Stimulated activated CD8-positive, alpha-beta memory T cell treated with anti-CD3 and anti-CD28 coated beads, Interleukin-2, amount 100 ng/mL, for 1 hour (primary cell): ENCODE measurements at places on chromosomes 1 and 21.

DNA sequence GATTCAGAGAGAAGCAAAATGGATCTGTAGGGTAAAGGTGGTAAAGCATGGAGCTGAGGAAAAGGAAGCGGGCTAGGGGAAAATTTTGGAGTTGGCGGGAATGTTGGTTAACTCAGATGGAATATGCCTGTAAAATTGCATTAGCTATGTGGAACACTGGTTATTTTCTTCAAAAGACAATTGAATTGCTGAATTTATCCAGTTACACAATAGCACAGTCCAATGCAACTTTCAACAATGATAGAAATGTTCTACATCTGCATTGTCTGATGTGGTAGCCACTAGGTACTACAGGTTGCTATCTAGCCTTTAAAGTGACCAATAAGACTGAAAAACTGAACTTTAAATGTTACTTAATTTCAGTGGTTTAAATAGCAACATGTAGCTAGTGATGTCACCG, 315.2 kb downstream of the ASTN1 start:
- no peak for DNase-seq

DNA sequence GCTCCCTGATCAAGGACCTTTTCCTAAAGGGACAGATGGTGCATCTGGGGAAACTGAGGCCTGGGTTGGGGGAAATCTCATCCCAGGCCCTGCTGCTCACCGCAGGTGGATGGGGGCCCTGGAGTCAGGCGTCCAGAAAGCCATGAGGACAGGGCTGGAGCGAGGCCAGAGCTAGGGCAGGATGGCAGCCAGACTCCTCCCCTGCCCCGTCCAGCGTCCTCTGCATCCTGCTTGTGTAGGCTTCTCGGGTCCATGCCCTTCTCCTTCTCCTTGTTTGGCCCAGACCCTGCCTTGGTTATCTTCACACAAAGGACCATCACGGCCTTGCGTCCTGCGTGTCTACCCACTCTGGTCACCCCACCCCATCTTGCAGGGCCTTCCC, 43.0 kb downstream of the TRIM11 start:
- DNase-seq = no peak

- no peak for DNase-seq
Measured at GRCh38 chr21:33401630-33401992, 1.6 kb upstream of the IFNGR2 start.

- DNase-seq = no peak
Measured at GRCh38 chr1:241918879-241919278, 38.7 kb upstream of the BECN2 start.

DNA sequence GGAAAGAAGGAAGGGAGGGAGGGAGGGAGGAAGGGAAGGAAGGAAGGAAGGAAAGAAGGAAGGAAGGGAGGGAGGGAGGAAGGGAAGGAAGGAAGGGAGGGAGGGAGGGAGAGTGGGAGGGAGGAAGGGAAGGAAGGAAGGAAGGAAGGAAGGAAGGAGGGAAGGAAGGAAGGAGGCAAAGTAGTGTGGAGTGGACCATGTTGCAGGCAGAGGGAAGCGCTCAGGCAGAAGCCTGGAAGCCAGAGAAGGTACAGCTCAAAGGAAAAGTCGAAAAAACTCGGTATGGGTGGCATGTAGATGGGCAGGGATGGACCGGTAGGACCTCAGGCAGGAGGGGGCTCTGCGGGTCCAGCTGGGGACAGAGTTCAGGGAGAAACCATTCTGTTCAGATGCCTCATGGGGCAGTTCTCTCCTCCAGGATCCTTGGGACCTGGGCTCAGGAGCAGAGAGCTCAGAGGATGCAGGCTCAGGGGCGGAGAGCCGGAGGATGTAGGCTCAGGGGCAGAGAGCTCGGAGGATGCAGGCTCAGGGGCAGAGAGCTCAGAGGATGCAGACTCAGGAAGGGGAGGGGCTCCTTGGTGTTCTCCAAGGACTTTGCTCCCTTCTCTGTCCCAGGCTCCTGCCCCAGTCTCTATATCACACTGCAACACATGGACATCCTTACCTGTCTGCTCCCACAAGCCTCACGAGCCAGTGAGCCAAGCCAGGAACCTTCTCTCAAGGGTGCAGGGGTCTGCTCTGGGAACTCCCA, 13.6 kb upstream of the PADI3 start:
- DNase-seq = no peak

DNA sequence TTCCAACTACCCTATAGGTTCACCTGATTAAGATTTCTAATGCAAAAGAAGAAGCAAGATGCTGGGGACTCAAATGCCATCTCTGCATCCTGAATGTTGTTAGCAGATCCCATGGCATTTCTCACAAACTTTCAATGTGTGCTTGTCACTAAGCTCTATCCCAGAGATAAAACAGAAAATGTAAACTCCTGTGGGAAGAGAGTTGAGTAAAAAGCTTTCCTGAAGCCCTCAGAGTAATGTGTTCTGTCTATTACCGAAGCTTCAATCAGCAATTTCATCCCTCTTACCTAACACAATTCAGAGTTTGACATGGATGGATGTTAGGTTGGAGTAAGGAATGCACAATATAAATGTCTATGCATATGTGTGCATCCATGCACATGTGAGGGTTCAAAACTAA, 829.9 kb upstream of the PRMT6 start:
- DNase-seq = no peak

DNA sequence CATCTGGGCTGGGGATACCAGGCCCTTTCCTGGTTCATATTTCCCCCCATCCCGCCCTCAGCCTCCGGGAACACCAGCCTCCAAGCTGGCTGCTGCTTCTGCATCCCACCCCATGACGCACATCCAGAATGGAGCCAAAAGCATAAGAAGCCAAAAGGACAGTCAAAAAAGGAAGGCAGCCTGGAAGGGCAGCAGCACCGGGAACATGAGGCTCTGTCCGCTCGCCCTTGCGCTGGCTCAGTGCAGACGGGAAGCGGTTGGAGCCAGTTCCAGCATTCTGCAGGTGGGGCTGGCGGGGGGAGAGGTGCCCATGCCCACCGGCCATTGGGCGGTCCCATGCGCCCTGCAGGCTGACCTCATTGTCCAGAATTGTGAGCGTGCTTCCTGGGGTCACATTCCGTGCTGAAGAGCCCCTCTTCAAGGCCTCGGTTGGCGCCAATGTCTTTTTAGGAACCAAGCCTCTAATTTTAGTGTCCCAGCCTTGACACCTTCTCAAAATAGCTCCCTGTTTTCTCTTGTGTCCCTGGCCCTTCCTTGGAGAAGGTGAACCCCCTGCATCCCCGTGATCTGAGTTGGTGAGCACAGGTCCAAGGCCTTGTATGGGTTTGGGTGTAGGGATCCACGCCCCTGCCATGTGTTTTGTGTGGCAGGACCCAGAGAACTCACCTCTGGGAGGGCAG, 28.4 kb upstream of the NPPB start:
- DNase-seq = no peak

DNA sequence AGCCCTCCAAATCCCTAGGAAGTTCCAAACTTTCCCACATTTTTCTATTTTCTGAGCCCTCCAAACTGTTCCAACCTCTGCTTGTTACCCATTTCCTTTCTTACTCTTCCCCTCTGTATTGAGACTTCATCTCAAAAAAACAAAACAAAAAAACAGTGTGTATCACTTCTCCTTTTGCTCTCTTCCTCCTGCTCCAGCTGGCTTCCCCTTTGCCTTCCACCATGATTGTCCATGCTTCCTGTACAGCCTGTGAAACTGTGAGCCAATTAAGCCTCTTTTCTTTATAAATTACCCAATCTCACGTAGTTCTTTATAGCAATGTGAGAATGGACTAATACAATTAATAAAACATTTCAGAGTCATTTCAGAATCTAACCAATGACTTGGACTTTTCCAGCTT, 69.6 kb upstream of the KRTAP19-8 start:
- DNase-seq = no peak

DNA sequence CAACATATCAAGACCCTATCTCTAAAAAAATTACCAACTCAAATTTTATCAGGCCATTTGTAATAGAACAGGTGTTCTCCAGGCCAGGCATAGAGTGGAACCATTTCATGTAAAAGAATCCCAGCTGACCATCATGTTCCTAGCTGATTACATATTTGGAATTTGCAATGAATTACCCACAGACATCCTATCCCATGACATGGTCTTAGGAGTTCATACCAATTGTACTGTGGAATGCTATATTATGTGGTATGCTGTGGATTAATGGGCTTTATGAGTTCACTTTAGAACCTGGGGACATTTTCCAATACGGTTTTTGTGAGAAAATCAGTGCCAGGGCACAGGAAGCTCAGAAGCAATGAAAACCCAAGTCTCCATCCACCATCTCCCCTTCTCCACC, 110.3 kb downstream of the ZNF281 start:
- DNase-seq = no peak

- DNase-seq = no peak
Measured at GRCh38 chr1:176994931-176995596, 169.4 kb downstream of the ASTN1 start.

DNA sequence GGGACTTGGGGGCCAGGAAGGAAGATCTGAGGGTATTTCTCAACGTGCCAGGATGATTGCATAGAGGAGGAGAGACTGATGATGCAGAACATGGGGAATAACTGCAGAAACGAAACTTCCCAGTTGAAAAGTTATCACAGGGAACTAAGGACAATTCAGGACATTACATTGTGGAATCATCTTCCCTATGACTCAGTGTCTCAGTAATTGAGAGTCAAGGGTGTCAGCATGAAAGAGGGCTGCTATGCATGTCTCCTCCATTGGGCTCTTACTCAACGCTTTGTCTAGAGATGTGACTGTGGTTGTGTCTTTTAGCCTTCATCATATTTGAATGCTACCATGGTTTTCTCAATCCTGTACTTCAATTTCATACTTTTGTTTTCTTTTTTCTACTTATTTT, 48.9 kb upstream of the PTGFR start:
- no peak for DNase-seq

DNA sequence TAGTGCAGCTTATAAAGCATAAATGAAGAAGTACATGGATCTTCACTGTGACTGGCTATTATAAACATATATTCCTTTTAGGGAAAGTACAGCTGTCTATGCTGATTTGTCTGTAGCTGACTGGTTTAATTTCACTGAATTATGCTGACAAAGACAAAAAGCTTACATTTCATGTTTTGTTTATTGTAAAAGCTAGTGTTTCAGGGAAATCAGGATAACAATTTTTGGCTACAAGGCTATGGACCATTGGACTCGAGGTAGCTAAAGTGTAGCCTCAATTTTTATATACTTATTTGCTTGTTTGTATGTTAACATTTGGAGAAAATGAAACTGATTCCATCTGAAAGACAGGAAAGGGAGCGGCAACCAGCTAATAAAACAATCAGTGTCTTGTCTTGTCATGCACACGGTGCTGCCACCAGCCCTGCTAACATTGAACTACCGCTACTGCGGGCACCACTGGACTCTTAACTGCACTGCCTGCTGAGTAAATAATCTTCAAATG, 480.2 kb downstream of the COL11A1 start:
- no peak for DNase-seq

- DNase-seq = no peak
Measured at GRCh38 chr1:9835758-9836631, 12.2 kb upstream of the CLSTN1 start.

GRCh38 chr1:11214698-11215380, 25.7 kb downstream of the ANGPTL7 start:
- DNase-seq = no peak

DNA sequence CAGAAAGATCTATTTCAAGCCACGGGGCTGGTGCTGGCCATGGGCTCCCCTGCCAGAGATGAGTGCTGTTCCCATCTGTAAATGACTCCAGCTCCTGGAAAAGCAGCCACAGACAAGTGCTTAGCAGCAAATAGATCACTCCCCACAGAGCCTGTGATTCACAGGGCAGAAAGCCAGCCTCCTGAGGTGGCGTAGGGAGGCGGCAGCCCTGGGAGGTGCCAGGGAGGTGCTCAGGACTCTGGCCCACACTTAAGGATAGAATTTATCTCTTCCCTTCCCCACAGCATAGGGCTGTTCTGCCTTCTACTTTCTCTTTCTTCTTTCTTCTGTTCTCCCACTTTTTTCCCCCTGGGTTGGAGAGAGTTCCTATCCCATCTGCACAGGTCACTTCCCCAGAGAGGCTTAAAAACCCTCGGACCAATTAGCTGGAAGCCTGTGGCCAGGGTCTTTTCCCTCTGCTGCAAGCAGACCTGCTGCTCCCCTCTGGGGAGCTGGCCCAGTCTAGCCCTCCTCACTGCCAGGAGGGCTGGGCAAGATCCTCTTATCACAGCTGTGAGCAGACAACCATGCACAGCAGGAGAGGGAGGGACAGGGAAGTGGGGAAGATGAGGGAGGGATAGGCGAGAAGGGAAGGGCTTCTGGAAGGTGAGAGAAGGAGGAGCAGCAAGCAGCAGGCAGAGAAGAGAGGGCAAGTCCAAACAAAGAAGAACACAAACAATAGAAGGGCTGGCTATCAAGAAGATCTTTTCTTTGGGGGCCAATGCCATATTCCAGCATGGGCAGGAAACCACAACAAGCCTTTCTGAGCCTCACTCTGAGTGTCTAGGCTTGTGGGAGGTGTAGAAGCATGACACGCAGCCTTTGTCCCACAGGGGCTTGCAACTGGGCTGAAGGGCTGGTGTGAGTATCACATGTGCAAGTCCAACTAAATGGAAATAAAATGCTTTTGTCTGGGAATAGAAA, 41.0 kb downstream of the KCND3 start:
- DNase-seq = no peak

- no peak for DNase-seq
Measured at GRCh38 chr1:100710906-100711682, 8.4 kb upstream of the VCAM1 start.

DNA sequence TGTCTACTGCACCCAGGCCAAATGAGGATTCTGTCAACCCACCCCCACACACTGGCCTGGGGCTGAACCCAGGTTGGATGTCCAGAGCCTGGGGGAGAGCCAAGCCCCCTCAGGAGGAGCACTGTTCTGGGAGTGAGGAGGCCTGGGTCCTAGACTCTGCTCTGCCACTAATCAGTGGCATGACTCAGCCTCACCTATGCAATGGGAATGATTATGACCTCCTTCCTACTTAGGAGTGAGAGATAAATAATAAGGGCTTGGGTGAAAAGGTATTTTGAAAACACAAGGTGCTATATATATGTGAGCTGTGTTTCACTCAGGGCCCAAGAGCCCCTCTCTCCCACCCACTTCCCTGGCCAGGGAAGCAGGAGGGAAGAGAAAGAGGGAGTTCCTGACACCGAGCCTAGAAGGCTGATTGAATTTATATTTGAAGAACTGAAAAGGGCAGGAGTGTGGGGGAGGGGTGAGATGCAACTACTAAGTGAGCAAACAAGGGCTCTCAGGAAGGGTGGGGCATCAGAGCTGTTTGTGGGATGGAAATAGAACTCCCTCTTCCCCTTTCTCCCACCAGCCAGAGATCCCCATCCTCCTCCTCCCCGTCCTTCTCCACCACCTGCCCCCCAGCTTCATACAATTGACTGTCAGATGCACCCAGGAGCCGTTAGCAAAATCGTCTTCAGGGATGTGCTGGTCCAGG, 8.2 kb downstream of the IGSF9 start:
- DNase-seq = no peak
